Vagina (tissue), 2 donors: ENCODE measurements at places on chromosomes 12 and 14. TPM values are rescaled to one million over a fixed set of nuclear protein-coding genes. Genes with fewer than 3 reads are reported as not detected.

GRCh38 chr12:49388682-49389386, 21.6 kb downstream of the SPATS2 start:
- DNase-seq: no peak

- DNase-seq: no peak
Measured at GRCh38 chr12:71607494-71608330, 55.9 kb downstream of the ZFC3H1 start.

GRCh38 chr14:89755816-89756215, 198.7 kb downstream of the EFCAB11 start:
- no peak for DNase-seq

- no peak for DNase-seq
Measured at GRCh38 chr12:117277875-117278274, 83.6 kb downstream of the NOS1 start.

DNA sequence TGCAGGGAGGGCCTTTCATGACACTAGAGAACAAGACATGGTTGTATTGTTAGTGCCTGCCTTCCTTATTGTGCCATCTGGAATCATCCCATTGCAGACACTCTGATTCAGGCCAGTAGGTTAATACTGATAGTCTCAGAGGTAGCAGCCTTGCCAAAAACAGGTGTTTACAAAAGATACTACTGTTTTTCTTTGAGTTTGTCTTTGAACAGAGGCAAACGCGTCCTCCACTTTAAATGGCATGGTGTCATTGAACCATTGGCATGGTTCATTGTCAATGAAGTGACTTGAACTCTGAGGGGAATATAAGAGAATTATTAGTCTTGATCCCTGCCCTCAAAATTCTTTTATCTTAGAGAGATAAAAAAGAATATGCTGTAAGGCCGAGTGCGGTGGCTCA, 4.2 kb downstream of the FNTB start:
- DNase-seq: no peak

DNA sequence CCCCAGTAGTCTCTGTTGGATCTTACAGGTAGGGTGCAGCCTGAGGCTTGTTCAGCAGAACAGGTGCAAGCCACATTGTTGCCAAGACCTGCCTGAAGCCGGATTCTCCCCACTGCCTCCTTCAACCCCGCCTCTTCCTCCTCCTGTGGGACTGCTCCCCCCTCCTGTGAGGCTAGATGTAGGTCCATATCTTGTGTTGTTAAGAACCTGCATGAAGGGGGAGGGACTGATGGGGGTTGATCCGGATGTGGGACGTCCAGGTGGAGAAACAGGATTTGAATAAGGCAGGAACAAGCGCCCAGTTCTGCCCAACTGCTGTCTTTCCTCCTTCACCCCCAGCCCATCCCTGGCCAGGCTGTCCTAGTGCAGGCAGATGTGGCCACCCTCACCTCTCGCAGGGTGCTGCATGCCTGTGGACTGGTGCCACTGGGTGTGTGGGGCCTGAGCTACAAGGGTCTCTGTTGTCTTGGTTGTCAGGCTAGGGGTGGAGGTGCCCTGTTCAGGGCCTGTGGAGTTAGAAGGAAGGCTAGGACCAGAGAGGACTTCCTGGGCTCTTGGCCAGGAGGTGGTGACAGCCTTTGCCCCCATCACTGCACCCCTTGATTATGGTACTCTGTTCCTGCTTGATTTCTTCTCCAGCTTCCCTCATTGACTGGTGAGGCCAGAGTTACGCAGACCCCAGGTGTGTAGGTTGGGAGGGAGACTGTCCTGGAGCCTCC, 1.4 kb downstream of the NR4A1 start:
- peak; percentile 92 for DNase-seq

The FOXN4 gene
- total RNA-seq: not detected

The FOXN3 gene
- total RNA-seq: 111 TPM

The ITGA5 gene
- total RNA-seq: 95.0 TPM

The NANOG gene
- total RNA-seq: 13.3 TPM
